ENCODE measurements at places on chromosomes 12 and 14.

DNA sequence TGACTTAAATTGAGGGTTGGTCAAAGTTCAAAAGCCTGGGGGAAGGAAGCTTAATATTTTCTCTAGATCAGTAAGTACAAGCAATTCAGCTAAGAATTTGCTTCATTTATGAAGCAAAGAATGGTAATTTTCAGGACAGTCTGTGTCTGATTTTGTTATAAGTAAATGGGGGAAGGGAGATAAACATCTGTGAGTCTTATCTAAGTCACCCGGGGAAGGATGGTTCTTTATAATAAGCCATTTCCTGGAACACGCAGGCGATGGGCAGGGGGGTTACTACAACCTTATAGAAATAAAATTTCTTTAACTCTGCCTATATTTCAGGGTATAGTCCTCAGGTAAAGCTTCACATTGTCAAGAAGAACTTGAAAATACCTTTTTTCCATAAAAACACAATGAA is 42.9 kb downstream of the HELB start:
- DNase-seq, result no peak

DNA sequence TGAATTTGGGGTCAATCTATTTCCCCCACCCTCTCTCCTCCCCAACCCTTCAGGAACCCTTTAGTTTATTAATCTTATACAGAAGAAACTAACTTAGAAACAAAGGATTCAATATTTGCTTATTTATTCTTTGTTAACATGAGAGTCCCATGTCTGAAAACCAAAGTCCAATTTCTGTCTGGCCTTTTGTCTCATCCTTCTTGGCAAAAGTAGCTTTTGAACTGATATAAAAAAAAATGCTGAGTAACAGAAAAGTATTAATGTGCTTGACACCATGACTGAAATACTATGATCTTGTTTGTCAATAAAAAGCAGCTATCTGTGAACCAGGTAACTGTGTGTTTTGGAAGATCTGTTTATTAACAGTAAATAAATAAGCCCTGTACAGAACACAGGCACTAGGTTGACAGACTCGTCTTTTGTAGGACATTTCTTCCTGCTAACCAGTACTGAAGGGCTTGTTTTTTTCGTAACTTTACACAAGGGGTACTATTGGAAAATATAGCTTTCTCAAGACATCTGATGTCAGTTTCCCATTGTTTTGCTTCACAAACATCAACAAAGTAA is 10.8 kb downstream of the PIGH start:
- DNase-seq, result no peak

- DNase-seq, result no peak
Observed at GRCh38 chr12:108285016-108285415, 54.1 kb downstream of the CMKLR1 start.

GRCh38 chr14:74314576-74314975 is 11.8 kb upstream of the ABCD4 start:
- DNase-seq, result no peak

GRCh38 chr12:40232602-40233001 is 7.8 kb downstream of the LRRK2 start:
- DNase-seq, result no peak

- DNase-seq, result no peak
Observed at GRCh38 chr14:35412272-35413056, 7.9 kb upstream of the NFKBIA start.

- DNase-seq, result no peak
Observed at GRCh38 chr12:39105111-39105510, 199.7 kb upstream of the CPNE8 start.

DNA sequence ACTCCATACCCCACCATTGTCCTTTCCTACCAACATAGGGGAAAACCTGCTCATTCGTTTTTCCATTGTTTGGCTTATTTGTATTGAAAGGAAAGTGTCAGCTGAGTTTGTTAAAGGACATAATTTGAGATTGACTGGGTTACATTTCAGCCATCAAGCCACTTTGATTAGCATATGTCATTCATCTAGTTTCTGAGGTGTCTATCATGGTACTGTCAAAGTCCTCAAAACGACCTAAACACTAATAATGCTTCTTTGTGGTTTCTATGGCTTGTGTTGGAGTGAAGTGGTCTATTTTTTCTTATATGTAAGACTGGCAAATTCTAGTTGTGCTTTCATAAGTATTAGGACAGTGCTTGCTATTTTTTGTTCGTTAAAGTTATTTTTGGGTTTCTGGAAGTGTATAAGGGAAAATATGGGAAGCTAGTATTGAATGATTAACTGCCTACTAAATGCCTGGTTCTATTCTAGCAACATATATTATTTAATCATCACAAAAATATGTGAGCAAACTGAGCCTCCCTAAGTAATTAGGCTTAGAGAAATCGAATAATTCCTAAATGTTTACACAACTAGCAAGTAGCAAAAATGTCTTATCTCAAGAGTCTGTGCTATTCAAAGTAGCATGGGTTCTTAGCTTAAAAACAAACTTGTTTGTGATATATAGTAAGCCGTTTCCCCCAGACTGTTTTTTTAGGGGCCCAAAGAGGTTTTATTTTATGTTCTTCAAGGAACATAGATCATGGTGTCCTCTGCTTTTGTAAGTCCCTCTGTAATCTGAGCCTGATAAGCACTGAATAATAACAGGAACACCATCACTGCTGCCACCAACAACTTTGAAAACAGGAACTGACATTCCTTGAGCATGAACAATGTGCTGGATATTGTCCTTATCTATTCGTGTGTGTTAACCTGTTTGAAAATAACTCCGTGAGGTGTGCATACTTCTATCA is 67.1 kb downstream of the DERA start:
- no peak for DNase-seq

DNA sequence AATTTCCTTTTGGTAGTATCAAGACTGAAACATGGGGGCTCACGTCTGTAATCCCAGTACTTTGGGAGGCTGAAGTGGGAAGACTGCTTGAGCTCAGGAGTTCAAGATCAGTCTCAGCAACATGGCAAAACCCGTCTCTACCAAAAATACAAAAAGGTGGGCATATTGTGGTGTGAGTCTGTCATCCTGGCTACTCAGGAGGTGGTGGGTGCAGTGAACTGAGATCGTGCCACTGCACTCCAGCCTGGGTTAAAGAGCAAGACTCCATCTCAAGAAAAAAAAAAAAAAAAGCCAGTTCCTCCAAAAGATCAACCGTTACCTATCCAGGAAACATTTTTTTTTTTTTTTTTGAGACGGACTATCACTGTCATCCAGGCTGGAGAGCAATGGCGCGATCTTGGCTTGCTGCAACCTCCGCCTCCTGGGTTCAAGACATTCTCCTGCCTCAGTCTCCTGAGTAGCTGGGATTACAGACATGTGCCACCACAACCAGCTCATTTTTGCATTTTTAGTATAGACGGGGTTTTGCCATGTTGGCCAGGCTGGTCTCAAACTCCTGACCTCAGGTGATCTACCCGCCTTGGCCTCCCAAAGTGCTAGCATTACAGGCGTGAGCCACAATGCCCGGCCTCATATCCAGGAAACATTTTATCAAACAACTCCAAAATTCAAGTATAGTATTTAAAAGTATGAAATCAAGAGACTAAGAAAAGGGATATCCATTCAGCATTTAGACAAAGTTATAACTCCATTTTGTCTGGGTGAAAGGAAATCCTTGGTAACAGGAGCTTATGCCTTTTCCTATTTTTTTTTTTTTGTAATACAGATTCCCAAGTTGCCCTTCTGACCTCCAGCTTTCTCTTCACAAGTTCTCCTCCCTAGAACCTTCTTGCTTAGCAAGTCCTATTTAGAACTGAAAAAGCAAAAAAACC is 3.4 kb downstream of the ACIN1 start:
- no peak for DNase-seq

GRCh38 chr14:95475540-95476240 is 40.8 kb downstream of the SYNE3 start:
- DNase-seq, result no peak

GRCh38 chr12:43290836-43291235 is 261.2 kb downstream of the ADAMTS20 start:
- DNase-seq, result no peak

- DNase-seq, result no peak
Observed at GRCh38 chr12:101552277-101552676, 42.5 kb upstream of the MYBPC1 start.

- DNase-seq, result no peak
Observed at GRCh38 chr14:81285245-81285644, 64.5 kb upstream of the GTF2A1 start.

GRCh38 chr12:7131502-7131866 is 1.3 kb downstream of the CLSTN3 start:
- DNase-seq, result no peak

GRCh38 chr12:31263661-31264060 is 62.3 kb downstream of the SINHCAF start:
- no peak for DNase-seq

GRCh38 chr12:91630596-91631293 is 448.1 kb upstream of the DCN start:
- DNase-seq, result no peak

DNA sequence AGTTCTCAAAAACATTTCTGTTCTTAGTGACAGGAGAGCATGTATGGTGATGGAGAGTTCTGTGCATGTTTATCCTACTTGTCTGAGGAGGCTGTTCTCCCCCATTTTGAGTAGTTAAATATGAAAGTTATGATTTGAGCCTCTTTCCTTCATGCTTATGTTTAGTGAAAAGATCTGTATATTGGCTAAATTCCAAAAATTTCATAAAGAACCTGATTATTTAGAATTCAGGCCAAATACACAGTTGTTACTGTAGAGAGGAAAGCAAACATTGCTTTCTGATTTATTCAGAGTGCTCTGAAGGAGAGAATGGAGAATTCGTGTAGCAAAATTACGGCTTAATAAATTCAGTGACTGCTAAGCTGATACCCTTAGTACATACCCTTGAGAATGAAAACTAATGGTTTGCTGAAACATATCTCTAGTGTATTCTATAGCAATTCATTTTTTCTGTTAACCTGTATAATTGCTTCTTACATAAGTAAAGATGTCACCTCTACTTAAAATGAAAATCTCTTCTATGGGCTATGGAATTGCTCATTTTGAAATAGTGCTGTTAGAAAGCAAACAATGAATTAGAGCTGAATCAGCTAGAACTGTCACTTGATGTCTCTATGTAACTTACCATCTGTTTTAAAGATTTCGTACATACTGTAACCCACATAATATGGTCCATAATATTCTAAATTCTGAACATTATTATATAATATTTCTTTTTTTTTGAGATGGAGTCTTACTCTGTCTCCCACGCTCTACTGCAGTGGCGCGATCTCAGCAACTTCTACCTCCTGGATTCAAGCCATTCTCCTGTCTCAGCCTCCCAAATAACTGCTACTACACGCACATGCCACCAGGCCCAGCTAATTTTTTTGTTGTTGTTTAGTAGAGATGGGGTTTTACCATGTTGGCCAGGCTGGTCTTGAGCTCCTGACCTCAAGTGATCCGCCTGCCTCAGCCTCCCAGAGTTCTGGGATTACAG is 417.0 kb upstream of the RGS6 start:
- no peak for DNase-seq

GRCh38 chr14:65972891-65973290 is 513.3 kb upstream of the CCDC196 start:
- DNase-seq, result no peak

GRCh38 chr12:4816744-4817525 is 92.8 kb upstream of the KCNA1 start:
- DNase-seq, result no peak

DNA sequence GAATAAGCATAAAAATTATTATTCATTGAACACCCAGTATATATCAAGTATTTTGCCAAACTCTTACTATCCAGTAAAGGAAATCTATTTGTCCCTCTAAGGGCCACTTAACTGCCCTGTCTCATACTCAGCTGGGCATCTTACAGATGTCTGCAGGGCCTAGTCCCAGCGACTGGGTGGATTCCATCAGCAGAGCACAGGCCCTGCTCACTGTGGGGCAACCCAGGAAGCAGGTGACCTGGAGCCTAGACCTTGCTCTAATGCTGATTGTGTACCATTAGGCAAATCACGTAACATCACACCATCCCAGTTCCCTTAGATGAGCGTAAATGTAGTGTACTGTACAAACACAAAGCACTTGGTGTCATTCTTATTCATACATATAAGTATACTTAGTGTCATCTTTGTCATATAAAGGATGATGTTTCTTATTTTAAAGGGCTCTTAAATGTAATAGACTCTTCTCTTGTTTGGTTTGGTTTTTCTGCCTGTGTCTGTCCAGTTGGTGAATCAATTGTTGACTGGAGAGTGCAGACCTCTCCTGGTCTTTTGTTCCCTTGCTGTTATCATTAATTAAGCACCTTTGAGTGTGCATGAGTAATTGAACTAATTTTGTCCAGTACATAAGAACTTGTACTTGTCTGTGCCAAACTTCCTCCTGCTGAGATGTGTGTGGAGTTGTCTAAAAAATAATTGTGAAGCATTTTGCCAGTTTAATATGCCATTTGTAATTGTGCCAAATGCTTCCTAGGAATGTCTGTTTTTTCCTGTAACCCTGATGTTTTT is 49.3 kb downstream of the RAB35 start:
- no peak for DNase-seq

- no peak for DNase-seq
Observed at GRCh38 chr14:105487449-105487985, 831 bp downstream of the CRIP1 start.

- DNase-seq, result no peak
Observed at GRCh38 chr14:104474495-104475213, 104.9 kb upstream of the C14orf180 start.
